ENCODE measurements at places on chromosomes 6 and 20. TPM values are rescaled to one million over a fixed set of nuclear protein-coding genes. Genes with fewer than 3 reads are reported as not detected.

Gene SLC17A2
- total RNA-seq = not detected

Gene KIF16B
- total RNA-seq = 17.8 TPM

Gene CAGE1
- not detected for total RNA-seq

Gene HDDC2
- 98.6 TPM for total RNA-seq

Gene SLC22A7
- not detected for total RNA-seq

Gene IL17A
- not detected for total RNA-seq

Gene PDE7B
- 2.2 TPM for total RNA-seq

Gene RAET1L
- 0.25 TPM for total RNA-seq

All from A549 treated with CpdA at 1 μM for 4 hours (cell line).